NCI-H510A treated with DMSO at 0.1 percent for 48 hours (cell line): ENCODE measurements at places on chromosomes 16 and 17.

GRCh38 chr16:67883146-67883871, 1.4 kb upstream of the NRN1L start:
- DNase-seq = no peak

GRCh38 chr16:16778332-16778731, 399.4 kb downstream of the NPIPA7 start:
- peak; percentile 68 for DNase-seq

DNA sequence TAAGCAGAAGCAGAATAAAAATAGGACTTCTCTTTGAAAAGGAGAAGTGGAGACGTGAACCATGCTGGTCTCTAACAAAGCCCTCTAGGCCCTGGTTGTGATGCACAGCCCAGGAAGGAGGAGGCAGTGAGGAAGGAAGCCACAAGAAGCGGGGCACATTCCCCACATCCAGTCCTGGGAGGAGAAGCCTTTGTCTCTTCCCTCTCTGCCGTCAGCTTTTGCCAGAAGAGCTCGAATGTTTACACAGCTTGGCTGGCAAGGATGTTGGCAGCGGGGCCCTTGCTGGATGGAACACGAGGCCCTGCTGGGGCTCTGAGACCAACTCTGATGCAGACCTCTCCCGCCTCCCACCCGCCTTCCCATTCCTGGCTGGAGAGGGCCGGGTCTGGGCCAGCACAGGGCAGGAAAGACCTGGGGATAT, 91.3 kb downstream of the MAF start:
- peak; percentile 68 for DNase-seq

DNA sequence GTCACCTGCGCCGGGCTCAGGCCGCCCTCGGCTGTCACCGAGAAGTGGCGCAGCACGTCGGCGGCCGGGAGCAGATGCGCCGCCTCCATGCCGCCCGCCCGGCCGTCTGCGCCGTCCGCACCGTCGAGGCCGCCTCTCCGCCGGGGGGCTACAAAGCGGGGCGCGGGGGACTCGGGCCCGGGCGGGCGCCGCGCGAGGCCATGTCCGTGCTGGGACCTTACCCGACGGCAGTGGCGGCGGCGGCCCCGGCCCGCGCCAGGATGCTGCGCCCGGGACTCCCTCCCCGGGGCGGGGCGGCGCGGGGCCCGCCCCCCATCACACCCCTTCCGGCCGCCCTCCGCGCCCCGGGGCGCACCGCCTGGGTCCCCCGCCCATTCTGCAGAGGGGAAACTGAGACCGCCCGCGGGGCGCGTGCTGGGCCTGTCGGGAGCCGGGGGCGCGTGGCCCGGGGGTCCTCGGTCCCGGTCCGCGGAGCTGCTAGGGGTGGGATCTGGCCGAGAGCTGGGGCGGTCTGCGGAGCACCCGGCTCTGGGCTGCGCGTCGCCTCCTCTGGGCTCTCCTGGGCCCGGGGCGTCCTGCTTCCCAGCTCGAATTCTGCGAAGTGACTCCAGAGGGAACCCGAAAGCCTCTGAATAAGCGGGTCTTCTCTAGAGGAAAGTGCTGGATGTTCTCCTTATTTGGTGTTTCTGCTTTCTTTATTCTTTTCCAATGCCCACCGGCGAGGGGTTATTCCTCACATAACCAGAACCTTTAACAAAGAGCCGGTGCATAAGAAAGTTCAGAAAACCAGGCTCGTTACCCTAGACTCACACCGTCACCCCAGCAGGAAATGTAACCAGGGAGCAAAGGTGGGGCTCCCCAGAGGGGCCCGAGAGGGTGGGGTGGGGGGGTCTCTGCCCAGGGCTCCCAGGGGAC, at the start of gene ATP2A3:
ATP2A3 (minus strand) TSS at position 235 of the 915 bp plus-strand sequence; CDS start at position 89, 146 bp downstream.
- DNase-seq = peak; percentile 81

- no peak for DNase-seq
Observed at GRCh38 chr17:1073241-1073962, 76.5 kb downstream of the TIMM22 start.

DNA sequence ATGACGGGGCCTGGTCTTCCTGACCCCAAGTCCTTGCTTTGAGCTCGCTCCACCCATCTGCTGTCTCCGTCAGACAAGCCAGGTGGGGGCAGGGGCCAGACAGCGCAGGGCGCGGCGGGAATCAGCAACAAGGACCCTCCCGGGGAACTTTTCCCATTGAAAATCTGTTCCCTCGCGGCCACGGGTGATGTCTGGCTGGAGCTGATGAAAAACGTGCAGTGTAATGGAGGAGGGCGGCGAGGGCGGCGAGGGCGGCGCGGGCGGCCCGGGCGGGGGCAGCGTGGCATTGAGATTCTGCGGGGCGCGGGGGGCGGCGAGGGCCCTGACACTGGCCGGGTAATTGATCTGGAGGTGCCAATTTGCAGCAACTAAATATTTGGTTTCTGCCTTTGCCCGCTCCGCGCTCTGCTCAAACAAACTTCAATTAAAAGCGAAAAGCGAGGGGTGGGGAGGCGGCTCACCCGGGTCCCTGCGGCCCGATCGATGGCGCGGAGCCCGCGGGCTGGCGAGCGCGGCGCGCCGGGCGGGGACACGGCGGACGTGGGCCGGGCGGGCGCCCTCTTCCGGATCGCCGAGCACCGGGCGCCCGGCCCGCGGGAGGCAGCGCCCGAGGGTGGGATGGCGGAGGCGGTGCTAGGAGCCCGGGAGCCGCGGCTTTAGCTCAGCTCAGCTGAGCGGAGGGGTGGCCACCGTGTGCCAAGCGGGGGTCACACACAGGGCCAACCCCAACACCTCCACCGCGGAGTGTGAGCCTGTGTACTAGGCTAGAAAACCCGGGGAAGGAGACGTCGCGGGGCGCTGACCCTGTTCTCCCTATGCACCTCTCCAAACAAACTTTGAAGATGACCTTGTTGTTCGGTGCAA, 32.4 kb downstream of the DCAKD start:
- peak; percentile 59 for DNase-seq

DNA sequence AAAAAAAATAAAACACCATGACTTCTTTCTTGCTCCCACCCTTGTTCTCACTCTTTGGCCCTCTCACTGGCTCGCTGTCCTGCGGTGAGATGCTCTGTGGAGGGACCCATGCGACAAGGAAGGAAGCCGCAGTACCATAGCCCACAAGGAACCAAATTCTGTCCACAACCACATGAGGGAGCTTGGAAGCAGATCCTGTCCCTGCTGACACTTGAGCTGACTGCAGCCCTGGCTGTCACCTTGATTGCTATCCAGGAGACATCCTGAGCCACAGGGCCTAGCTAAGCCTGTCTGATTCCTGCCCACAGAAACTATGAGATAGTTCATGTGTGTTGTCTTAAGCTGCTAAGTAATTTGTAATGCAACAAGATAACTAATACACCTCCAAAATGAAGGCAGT, 4.8 kb upstream of the MT2A start:
- DNase-seq = peak; percentile 43

- no peak for DNase-seq
Observed at GRCh38 chr17:15232517-15232915, 32.6 kb downstream of the PMP22 start.

- no peak for DNase-seq
Observed at GRCh38 chr17:63963123-63963522, 9.6 kb downstream of the SCN4A start.

GRCh38 chr17:44065668-44066203, 735 bp downstream of the LSM12 start:
- no peak for DNase-seq

DNA sequence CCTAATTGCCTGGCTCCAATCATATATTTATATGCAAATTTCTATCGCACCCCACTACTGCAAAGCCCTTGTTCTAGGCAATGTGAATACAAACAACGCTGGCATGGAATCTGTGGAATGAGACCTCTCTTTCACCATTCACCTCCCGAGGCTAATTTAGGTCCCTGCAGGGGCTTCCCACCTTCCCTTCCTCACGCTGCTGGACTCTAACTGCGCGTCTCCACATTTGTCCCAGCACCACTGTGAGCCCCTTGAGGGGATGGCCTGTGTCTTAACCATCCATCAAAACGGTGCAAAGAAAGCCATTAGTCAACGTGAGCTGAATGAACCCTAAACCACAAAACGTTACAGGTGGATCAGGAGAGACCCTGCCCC, 1.6 kb downstream of the TMEM114 start:
- no peak for DNase-seq

- DNase-seq = no peak
Observed at GRCh38 chr16:4419402-4419959, 3.1 kb upstream of the CORO7 start.

GRCh38 chr17:74280093-74280513, 6.1 kb downstream of the DNAI2 start:
- DNase-seq = no peak

DNA sequence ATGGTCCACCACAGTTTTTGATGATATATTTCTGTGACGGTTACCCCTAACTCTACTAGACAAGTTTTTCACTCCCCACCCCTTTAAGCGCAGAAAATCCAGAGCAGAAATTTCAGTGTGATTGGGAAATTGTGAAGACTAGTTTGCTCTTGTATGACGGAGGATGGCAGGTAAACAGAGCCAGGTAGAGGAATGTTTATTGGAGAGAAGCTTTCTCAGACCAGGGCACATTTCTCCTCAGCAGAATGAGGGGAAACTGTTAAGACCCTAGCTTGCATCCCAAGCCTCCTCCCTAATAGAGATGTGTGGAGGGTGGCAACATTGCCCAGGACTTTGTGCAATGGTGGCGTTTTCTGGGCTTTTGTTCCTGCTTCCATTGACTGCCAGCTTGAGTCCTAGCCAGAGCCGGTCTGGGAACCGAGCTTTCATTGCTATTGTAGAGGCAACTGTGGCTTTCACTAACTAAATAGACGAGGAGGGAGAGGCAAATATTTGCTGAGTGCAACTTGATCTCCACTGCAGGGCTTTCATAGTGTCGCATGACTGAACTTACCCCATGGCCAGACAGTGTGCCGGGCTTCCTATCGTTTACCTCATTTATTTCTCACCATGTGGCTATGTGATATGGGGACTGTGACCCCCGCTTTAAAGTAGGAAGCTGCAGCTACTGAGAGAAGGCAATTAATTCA, 159.6 kb upstream of the MPHOSPH6 start:
- peak; percentile 91 for DNase-seq

GRCh38 chr17:70774339-70775117, 605.2 kb downstream of the KCNJ2 start:
- DNase-seq = no peak

GRCh38 chr16:49562228-49562627, 188.6 kb downstream of the C16orf78 start:
- no peak for DNase-seq

GRCh38 chr17:31296142-31296541, 897 bp downstream of the OMG start:
- no peak for DNase-seq

- DNase-seq = no peak
Observed at GRCh38 chr17:3969963-3970362, 5.7 kb upstream of the ATP2A3 start.

GRCh38 chr16:17211797-17212196, 259.0 kb downstream of the XYLT1 start:
- no peak for DNase-seq

DNA sequence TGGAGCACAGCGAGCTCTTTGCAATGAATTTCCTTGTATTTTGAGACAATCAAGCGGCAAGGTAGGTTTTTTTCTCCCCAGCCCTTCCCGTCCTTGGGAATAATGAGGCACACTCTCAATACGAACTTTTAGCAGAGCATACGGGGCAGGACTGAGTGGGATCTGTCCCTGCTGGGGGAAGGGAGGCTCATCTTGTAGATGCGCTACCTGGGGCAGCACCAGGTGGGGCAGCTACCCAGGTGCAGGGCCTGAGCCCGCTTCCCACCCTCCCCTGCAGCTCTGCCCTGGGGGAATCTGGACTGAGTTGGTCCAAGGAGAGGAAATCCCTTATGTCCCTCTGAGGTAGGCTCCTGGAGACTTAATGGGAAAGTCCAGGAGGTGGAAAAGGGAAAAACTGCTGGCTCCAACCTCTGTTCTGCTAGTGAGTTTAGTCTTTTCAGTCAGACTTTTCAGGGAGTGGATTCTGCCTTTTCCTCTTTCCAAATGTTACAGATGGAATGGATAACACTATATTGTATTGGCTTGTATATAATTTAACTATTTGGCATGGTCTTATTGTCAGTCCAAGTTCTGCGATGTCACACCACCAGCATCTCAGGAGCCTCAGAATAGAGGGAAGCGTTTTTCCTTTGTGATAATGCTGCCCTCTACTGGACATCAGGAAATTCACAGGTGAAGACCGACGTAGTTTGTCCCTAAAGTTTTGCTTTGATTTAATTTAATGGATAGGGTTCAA, 9.6 kb upstream of the CES1 start:
- peak; percentile 56 for DNase-seq

DNA sequence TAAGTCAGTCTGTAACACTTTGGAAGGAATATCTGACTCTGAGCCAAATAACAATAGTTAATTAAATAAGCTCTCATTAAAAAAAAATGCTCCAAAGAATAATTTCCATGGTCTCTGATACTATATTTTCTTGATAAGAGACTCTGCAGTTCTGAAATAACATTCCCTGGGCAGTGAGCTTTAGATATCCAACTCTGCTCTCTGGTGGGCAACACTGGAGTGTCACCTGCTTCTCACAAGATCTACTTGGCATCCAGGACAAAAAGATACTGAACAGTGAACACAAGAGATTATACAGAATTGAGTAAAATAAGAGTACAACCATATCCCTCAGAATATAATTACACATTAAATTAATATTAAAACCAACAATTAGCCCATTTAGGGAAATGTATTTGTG, 13.7 kb downstream of the BLMH start:
- peak; percentile 32 for DNase-seq

GRCh38 chr16:29974291-29975133, 844 bp downstream of the TAOK2 start:
- no peak for DNase-seq

- no peak for DNase-seq
Observed at GRCh38 chr16:88309908-88310265, 72.9 kb upstream of the ZNF469 start.

DNA sequence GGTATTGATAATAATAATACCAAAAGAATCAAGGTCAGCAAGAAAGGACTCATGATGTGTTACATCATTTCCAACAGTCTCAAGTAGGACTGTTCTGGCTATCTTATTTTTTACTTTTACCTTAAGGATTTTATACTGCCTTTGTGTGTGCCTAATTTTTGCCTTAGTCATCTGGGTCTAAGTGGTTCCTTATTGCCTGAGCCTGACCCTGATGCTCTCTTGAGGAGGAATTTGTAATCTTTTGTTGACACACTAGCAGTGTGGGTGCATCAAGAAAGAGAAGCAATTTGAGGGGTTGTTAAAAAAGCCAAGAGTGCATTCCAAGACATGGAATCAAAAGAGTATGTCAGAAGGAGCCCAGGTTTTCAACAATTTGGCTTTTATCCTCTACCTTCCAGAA, 59.3 kb downstream of the TMEM100 start:
- no peak for DNase-seq
